ENCODE measurements at places on chromosomes 1 and 21. TPM values are rescaled to one million over a fixed set of nuclear protein-coding genes. Genes with fewer than 3 reads are reported as not detected.

Gene S100A1
- 0.66 TPM for total RNA-seq

Gene GNG4
- total RNA-seq: 53.5 TPM

Gene VPS26C
- 91.2 TPM for total RNA-seq

Gene LCA5L
- total RNA-seq: not detected

Gene JUN
- 21.6 TPM for total RNA-seq

Gene RBM34
- 55.1 TPM for total RNA-seq

Gene ZBED6
- total RNA-seq: 9.0 TPM

Gene RBP7
- 3.2 TPM for total RNA-seq

Gene SPRR1A
- total RNA-seq: not detected

Gene TRIM58
- total RNA-seq: 3.4 TPM

Gene SSR2
- total RNA-seq: 291 TPM

Gene DUSP23
- total RNA-seq: 56.3 TPM

Gene SLC19A2
- 42.8 TPM for total RNA-seq

Gene C1orf74
- total RNA-seq: 3.9 TPM

Gene PIGV
- 11.7 TPM for total RNA-seq

Data from GM23338 (cell line).